CD8-positive, alpha-beta T cell (primary cell): ENCODE measurements at places on chromosomes 3 and 15.

GRCh38 chr15:53976844-53977392 lies 1.3 kb upstream of the UNC13C start:
- no peak for DNase-seq

GRCh38 chr15:31136016-31136415 lies 34.5 kb upstream of the TRPM1 start:
- DNase-seq: no peak

DNA sequence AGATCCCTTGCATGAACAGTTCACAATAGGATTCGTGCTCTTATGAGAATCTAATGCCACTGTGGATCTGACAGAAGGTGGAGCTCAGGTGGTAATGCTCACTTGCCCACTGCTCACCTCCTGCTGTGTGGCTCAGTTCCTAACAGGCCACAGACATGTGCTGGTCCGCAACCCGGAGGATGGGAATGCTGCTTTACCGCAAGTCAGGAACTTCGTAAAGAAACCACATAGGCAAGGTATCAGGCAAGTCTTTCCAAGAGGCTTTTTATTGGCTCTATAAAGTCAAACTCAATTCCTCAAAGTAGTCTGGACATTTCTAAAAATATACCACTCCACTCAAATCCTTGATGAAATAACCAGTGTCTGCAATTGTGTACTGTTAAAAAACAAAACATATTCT lies 56.1 kb downstream of the OSTN start:
- DNase-seq: no peak

DNA sequence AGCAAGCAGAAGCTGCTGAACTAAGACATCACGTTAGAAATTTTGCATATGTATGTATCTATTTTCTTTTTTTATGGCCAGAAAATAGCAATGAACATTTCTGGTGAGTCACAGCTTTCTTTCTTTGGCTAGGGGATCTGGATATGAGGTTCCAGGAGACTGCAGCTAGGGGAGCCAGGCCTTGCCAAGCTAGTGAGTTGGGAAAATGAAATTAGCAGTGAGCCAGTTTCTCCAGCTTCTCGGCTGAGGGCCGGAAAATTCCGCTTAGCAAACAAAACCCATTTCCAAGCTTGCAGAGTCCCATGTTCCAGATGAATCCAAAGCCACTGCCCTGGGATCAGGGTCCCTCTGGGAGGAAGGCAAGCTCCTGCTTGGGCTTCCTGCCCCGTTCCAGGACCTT lies 137.6 kb downstream of the SRGAP3 start:
- DNase-seq: no peak
